ENCODE measurements at places on chromosomes 7 and 10.
A peak's percentile ranks its signal among the peaks of the same experiment; 100 is the strongest.

DNA sequence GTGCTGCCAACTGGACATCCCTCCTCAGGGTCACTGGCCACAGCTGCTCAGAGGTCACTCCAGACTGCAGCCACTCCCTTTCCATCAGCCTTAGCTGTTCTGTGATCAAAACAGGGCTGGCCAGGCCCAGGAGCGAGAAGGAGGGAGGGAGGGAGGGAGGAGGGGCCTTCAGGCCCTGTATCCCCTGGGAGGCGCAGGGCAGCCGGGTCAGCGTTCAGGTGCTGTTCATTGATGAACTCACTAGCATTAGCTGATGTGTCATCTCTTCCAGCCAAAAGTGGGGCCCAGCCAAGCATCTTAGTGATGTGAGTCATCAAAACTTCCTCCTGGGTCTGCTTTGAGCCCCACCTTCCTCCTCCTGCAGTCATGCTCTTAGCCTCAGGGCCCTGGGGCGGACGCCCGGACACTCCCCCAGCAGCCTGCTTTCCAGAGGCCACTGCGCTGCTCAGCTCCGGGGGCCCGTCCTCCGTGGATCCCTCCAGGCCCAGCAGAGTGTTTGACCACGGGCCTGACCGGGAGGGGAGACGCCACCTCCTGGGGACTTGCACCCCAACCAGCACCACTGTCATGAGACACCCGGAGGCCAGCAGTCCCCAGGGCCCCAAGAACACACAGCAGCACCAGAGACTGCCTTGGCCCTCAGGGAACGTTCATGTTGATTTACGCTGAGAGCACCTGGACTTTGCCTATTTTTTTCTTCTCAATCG is 149.2 kb downstream of the PRKAG2 start:
- DNase-seq = peak; percentile 72

DNA sequence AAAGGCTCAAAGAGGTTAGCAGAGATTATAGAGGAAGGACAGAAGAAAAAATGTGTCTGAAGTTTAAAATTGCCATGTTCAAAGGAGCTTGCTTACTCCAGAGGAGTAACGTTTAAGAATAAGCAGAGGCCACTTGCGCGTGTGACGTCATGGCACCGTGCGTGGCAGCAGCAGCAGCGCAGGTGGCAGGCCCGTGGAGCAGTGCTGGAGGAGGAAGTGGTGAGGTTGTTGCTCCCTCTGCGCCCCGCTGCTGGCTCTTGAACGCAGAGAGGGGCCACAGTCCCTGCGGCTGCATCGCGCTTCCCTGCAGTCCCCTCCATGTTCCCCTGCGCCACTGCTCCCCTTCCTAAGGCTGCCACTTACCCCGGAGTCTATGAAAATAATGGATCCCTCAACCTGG is 37.5 kb downstream of the GDI2 start:
- peak; percentile 79 for DNase-seq

GRCh38 chr10:82768040-82768439 is 893.0 kb downstream of the NRG3 start:
- DNase-seq = no peak

- DNase-seq = no peak
Observed at GRCh38 chr7:26891400-26892350, 27.3 kb upstream of the SKAP2 start.

DNA sequence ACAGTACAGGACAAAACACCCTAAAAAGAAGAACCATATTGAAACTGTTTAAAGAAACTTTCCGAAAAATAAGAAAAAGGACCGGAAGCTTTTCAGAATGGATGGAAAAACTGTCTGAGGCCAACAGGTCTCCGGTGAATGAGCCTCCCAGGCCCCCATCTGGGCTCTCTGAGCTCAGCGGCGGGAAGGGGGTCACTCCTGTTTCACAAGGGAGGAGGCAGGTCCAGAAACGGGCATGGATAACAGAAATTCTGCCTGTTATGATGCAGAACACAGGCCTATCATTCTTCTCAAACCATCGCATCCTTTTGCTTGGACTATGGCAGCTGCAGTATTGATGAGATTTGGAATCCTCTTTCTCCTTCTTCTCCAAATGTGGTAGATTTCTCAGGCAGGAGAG is 58.9 kb upstream of the SHH start:
- peak; percentile 6 for DNase-seq

DNA sequence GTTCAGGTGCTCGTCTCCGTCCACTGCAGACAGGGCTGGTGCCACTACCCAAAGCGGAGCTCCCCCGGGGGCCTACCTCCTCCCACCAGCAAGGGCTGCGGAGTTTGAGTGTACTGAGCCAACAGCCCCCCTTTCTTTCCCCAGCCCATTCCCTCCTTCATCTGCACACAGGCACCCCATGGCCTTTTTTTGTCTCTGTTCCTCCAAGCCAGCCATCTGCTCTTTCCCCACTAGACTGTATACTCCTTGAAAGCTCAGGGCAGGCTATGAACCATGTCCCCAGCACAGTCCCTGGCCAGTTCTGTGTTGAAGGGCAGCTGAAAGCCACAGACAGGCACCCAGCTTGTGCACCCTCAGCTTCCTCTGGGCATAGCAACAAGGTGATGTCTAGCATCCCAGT is 99.4 kb downstream of the ZMIZ1 start:
- no peak for DNase-seq

- DNase-seq = no peak
Observed at GRCh38 chr7:139232377-139232717, 1.3 kb downstream of the UBN2 start.

DNA sequence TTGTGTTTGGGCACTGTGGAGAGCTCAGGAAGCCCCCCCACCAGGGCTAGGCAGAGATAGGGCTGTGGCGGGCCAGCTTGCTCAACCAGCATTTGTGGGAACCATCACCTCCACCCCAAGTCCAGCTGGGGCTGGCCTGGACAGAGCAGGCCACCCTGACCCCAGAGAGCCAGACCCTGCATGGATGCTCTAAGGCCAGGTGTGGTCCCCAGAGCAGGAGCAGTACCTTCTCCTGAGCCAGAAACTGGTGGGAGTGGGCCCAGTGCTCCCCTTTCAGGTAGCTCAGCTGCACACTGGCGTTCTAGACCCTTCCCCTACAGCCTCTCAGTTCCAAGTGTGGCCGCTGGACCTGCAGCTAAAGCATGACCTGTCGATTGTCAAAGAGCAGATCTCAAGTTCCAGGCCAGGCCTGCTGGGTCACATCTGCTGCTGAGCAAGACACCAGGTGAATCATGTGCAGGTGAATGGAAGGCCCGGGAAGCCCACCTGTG is 57.2 kb downstream of the RASGEF1A start:
- peak; percentile 41 for DNase-seq

GRCh38 chr7:148607151-148607661 is 16.6 kb downstream of the C7orf33 start:
- DNase-seq = no peak

DNA sequence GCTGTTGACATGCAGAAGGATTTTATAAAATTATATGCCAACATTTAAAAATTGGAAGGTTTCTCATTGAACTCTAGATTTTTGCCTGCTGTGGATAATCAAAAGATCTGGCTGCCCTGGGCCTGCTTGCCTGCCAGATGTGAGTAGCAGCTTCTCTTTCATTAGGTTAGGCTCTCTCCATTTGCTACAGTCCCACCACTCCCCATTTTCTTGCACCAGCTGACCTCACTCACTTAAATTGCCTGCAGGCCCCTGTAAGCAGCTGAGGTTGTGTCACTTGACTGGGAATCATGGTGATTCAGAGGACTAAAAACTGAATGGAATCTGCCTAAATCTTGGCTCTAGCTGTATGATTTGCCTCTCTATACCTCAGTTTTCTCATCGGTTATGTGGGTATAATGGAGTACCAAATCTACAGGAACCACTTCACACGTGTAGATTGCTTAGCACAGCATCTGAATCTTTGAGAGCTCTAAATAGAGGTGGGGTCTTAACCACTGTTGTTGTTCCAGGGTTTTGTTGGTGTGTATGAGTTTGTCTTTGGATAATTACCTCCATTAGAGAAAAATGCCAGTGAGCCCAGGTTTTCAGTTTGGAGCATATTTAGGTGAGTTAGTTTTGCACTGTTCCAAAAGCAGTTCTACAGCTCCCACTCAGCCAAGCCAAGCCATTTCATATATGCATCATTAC is 18.6 kb upstream of the RAPGEF5 start:
- no peak for DNase-seq

DNA sequence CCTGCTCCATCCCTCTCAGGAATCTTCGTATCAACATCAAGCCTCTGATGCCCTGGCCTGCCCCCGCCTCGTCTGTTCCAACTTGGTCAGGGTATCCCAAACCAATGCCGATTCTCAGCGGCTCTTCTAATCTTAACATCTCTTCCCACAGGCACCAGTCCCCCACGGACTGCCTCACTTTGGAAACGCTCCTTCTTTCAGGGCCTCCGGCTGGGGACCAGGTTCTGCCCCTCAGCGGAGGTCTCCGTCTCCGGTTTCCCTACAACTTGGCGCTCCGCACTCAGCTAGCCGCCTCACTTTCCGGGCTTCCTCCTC is 488 bp downstream of the ABCF2 start:
- DNase-seq = no peak

DNA sequence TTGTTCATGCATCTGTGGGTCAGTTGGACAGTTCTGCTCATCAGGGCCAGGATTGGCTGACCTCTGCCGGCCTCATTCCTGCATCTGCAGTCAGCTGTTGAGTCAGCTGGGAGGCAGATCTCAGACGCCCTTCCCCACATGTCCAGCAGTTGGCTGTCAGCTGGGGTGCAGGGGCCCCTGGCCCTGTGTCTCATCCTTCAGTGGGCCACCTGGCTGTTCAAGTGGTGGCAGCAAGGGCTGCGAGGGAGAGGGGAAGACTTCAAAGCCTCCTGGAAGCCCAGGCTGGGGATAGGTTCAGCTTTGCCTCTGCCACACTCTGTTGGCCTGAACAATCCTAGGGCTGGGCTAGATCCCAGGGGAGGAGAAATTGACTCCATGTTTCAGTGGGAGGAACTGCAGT is 33.2 kb downstream of the TACR2 start:
- no peak for DNase-seq

GRCh38 chr7:30727061-30727945 is 24.6 kb upstream of the INMT start:
- DNase-seq = no peak

DNA sequence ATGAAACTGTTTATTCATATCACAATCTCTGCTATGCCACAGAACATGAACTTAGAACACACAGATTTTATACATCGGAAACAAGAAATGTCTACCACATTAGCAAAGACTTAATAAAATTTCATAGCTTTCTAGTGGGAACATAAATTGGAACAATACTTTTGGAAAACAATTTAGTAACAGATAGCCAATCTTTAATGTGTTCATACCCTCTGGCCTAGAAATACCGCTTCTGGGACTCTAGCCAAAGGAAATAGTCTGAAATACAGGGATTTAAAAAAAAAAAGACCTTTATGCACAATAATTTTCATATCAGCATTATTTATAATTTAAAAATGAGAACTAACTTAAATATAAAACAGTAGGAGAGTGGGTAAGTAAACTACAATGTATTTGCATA is 168.5 kb downstream of the PLXNA4 start:
- DNase-seq = no peak

DNA sequence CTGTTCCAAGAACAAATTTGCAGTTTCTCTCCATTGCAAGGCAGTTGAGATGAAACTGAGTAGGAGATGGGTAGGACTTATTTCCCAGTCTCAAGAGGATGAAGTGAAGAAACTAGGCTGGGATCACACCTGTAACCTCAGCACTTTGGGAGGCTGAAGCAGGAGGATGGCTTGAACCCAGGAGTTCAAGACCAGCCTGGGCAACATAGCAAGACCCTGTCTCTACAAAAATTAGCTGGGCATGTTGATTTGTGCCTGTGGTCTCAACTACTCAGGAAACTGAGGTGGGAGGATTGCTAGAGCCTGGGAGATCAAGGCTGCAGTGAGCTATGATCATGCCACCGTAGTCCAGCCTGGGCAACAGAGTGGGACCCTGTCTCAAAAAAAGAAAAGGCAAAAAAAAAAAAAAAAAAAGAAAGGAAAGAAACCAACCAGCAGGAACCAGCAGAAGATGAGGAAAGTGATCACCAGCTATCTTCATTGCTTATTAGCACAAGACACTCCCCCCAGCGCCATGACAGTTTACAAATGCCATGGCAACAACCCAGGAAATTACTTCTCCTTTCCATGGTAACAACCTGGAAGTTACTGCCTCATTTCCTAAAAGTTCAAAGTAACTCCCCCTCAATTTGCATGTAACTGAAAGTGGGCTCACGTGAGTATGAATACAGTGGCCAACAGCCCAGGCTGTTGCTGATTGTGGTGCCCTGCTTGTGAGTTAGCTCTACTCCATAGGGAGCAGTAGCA is 18.3 kb upstream of the ST8SIA6 start:
- no peak for DNase-seq

DNA sequence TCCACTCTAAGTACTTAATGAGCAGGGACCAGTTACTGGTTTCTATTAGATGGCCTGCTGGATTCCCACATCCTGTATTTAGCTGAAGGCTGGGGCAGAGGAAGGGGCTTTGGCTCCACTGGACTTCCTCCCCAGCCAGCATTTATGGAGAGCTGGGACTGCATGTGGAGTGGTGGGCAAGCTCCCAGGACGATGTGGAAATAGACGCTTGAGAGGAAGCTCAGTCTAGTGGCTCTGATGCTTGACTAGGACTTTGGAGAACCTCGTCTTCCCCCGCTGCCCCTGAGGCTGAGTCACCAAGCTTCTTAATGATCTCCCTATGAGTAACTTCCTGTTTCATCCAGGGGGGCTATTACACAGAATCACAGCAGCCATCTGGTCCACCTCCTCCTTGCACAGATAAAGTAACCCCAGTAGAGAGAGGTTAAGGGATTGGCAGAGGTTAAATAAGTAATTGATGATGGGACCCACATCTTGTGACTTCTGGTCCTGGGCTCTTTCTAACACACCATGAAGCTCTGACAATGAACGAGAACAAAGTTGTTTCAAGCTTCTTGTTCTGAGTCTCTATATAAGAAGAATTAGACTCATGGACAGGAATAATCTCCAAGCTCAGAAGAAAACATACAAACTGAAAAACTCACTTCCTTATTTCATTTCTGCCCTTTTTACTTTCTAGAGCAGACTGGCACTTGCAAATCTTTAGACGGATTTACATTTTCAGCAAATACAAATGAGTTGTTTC is 126.2 kb downstream of the PRPF18 start:
- DNase-seq = peak; percentile 66

- no peak for DNase-seq
Observed at GRCh38 chr7:33674804-33675411, 230.4 kb upstream of the BMPER start.

GRCh38 chr10:110429301-110429700 is 68.4 kb upstream of the DUSP5 start:
- peak; percentile 53 for DNase-seq

DNA sequence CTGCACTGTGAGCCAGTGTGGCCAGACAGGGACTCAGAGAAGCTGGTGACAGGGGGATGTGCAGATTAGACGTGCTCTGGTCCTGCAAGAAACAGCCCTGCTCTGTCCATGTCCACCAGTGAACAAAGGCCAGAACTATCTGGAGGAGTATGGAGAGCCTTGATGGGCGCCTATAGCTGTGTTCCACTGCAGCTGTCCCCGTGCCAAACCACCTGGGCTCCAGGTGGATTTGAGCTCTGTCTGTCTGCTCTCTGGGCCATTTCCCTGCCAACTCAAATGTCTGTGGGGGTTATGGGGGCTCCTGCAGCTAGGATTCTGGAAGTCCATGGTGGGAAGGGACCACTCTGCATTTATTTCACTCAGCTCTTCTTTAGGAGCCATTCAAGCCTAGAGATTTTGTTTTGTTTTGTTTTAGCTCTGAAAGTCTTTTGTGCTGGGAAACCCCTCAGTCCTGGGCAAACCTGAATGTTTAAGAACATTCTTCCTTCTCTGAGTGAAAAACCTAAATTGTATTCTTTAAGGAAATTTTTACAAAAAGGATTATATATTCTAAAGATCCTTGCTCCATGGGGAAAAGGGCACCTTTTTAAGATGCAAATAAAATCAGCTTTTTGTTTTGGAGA is 1039.5 kb upstream of the SORCS1 start:
- no peak for DNase-seq

Data from activated CD8-positive, alpha-beta memory T cell treated with anti-CD3 and anti-CD28 coated beads, Interleukin-2, amount 50 U/mL, for 48 hours (primary cell).